Thoracic aorta (tissue), 2 donors: ENCODE measurements at places on chromosomes 12 and 14. TPM values are rescaled to one million over a fixed set of nuclear protein-coding genes. Genes with fewer than 3 reads are reported as not detected.
A peak's percentile ranks its signal among the peaks of the same experiment; 100 is the strongest.

The TTC9 gene
- 2.0 TPM for total RNA-seq

GRCh38 chr12:52063981-52064649, 5.7 kb upstream of the ATG101 start:
- DNase-seq: no peak

- no peak for DNase-seq
Observed at GRCh38 chr12:40253936-40254335, 29.1 kb downstream of the LRRK2 start.

DNA sequence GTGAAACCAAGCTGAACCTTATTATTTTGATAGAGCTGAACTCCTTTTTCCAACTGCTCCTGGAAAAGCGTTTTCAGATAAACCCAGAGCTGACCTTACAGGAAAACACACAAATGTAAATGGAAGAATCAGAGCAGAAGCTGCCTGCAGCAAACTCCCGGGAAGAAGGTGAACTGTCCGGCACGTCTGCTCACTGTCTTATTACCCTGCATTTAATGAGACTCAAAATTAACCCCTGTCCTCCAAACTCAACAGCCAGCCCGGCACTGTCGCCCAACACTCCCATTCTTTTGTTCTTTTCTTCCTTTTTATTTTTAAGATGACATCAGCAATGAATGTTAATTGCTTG, 1046.9 kb upstream of the FLRT2 start:
- DNase-seq: no peak

DNA sequence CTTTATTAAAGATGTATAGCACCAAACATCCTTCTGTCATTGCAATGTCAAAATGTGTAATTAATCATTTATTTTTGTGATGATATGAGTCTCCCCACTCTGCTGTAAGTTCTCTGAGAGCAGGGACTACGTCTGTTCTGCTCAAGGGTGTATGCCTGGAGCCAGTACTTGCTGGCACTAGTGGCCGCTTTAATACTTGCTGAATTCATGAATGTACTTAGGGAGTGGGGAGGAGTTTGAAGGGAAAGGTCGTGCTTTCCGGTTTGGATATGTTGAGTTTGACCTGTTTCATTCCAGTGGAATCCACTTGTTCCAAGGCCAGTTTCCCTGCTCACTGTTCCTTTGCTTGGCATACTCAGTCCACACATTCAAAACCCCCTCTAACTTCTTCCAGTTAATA, 1.9 kb upstream of the DCAF5 start:
- DNase-seq: peak; percentile 5

The TGM1 gene
- total RNA-seq: not detected

GRCh38 chr14:33776871-33777270, 174.0 kb downstream of the EGLN3 start:
- DNase-seq: no peak

The SERPINA5 gene
- 4.4 TPM for total RNA-seq

The BIN2 gene
- 4.6 TPM for total RNA-seq

GRCh38 chr12:28824193-28824846, 324.8 kb upstream of the FAR2 start:
- no peak for DNase-seq

DNA sequence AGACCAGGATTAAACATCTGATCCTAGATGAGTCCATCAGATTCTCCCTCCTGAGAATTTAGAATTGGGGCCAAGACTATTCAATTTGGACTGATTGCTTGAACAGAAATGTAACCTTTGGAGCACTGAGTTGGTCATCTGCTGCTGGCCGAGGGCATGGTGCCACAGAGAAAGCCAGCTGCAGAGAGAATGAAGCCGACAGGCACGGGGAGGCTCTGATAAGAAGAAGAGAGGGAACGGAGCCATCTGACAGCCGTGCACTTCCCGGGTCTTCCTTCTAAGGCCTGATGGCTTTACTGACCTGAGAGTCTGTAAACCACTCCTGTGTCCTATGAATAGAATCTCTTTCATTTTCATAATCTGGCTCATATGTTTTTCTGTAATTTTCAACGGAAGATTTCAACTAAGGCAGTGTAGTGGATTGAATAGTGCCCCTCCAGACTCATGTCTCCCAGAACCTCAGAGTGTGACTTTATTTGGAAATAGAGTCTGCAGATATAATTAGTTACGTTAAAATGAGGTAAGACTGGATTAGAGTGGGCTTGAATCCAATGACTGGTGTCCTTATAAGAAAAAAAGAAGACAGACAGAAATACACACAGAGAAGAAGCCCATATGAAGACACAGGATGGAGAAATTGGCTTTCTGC, 39.1 kb upstream of the FRS2 start:
- no peak for DNase-seq

DNA sequence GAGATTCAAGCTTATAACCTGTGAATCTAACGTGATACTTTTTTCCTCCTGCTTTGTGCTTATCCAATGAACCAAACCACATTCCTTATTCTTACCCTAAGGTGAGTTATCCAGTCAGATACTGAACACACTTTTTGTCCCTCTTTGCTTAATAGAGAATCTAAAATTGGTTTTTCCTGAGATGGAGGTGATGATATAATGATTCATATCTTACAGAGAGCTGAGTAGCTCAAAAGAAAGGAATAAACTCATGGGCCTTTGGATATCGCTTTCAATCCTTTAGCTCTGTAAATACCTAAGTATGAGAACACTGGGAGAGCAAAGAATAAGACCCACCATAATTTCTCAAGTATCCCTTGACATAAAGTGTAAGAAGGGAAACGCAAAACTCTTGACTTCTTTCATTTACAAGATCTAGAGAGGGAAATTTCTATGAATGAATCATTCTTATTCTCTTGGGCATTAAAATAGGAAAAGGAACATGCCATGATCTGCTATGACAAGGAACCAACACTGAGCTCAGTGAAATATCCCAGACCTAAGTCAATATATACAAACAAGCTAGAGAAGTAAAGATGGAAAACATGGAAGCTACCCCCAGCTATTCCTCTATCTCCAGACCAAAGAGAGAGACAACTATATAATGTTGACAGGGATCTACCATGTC, 81.8 kb upstream of the STAC3 start:
- no peak for DNase-seq

The SLC25A21 gene
- total RNA-seq: not detected

The TAS2R8 gene
- total RNA-seq: not detected

GRCh38 chr12:130486146-130486435, 148.4 kb downstream of the PIWIL1 start:
- no peak for DNase-seq

GRCh38 chr14:102556098-102556677, 36.3 kb upstream of the RCOR1 start:
- no peak for DNase-seq

GRCh38 chr14:36271939-36272907, 48.2 kb downstream of the MBIP start:
- DNase-seq: no peak

GRCh38 chr12:98156697-98157096, 358.7 kb upstream of the TMPO start:
- DNase-seq: no peak

GRCh38 chr12:66143868-66144267, 13.3 kb upstream of the LLPH start:
- no peak for DNase-seq

GRCh38 chr12:43312991-43313505, 239.0 kb downstream of the ADAMTS20 start:
- no peak for DNase-seq

DNA sequence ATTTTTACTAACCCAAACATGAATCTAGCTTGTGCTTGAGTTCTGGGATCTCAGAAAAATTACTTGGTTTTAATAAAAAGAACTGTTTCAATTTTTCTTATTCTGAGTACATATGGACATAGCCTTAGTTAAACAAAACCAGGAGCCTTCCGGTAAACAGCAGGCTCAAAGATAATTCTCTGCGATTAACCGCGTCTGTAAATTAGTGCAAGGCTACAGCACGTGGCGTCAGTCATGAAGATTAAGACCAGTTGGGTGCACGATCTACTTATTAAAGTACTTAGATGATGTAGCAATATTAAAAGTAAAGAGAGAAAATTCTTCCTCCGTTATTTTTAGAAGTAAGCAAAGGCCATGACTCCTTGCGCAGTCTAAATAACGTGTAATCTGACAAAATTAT, 700 bp downstream of the KCNJ8 start:
- DNase-seq: no peak

The HOXC12 gene
- not detected for total RNA-seq

The SLCO1B3 gene
- not detected for total RNA-seq

- no peak for DNase-seq
Observed at GRCh38 chr14:77000340-77001270, 27.9 kb downstream of the IRF2BPL start.

- no peak for DNase-seq
Observed at GRCh38 chr12:18824287-18824686, 86.4 kb downstream of the CAPZA3 start.

DNA sequence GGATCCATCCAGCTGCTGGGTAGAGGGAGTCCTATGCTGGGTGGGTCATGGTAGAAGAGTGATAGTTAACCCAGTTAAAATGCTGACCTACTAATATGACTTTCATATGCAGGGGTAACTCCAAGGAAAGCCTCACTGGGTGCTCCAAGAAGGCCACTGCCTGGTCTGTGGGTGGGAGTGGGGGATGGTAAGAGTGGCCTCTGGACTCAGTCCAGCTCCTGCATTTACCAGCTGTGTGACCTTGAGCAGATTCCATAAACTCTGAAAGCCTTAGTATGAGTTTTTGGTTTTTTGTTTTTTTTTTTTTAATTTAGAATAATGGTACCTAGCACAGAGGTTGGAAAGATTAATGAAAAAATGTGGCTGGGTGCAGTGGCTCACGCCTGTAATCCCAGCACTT, 51.6 kb downstream of the ARF6 start:
- DNase-seq: no peak

GRCh38 chr12:96549341-96549740, 60.0 kb downstream of the CFAP54 start:
- no peak for DNase-seq

- no peak for DNase-seq
Observed at GRCh38 chr12:101769865-101770264, 30.6 kb upstream of the SYCP3 start.

The GARIN6 gene
- not detected for total RNA-seq

GRCh38 chr14:91371011-91371989, 46.3 kb downstream of the CCDC88C start:
- DNase-seq: no peak

GRCh38 chr12:81094718-81095360, 17.0 kb downstream of the ACSS3 start:
- no peak for DNase-seq

The NANOG gene
- 0.27 TPM for total RNA-seq

DNA sequence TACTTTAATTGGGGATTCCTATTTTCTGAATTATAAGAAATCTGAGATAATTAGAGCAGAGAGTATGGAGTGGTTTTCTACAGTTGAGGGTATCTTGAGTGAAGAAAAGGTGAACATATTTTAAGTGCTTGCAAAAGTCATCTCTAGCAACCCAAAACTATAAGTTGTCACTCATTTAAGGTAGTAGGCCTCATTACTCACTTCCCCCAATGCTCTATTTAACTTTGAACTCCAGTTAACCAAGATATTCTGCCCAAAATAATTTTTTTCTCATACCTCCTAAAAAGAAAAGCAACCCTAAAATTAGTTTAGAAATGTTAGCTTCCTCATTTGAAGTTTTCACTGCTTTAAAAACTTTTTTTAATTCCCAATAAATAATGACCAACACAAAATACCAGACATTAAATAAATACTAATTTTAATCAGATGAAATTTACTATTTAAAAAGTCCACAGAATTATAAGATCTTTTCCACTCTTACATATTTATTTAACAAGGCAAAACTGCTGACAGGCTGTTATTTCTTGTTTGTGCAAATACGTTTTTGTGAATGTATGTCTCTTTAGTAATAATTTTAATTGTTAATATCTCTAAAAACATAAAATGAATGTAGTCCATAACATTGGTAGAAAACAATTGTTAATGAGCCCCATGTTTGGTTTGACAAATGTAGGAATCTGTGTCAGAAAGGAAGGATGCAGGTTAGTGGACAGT, 47.8 kb downstream of the VRK1 start:
- no peak for DNase-seq

GRCh38 chr14:73997944-73998447, 21.1 kb downstream of the ENTPD5 start:
- DNase-seq: no peak

DNA sequence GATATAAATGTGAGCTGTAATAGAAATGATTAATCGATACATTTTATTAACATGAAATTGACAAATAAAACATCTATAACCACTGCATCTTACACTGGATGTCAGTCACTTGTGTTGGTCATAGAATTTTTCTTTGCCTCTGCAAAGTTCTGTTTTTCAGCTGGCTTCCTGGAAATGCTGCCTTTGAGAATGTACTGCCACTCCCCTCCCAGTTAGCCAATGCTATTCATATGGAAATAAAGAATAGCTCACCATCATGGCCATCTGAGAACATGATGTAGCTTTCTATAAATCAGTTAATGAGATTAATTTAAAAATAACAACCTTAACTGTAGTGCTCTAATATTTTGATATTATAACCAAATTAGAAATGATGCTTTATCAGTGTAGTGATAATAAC, 41.1 kb downstream of the SLCO1B1 start:
- no peak for DNase-seq

GRCh38 chr12:661720-662486, 1.3 kb downstream of the NINJ2 start:
- DNase-seq: no peak

- DNase-seq: no peak
Observed at GRCh38 chr12:49783917-49784676, 42.7 kb downstream of the TMBIM6 start.

The MSI1 gene
- total RNA-seq: 0.27 TPM

GRCh38 chr12:90959538-90960139, 4.7 kb upstream of the CCER1 start:
- no peak for DNase-seq

The KCNJ8 gene
- total RNA-seq: 8.1 TPM

GRCh38 chr14:105503296-105503640, 12.2 kb downstream of the TEDC1 start:
- DNase-seq: no peak

The KSR2 gene
- not detected for total RNA-seq

DNA sequence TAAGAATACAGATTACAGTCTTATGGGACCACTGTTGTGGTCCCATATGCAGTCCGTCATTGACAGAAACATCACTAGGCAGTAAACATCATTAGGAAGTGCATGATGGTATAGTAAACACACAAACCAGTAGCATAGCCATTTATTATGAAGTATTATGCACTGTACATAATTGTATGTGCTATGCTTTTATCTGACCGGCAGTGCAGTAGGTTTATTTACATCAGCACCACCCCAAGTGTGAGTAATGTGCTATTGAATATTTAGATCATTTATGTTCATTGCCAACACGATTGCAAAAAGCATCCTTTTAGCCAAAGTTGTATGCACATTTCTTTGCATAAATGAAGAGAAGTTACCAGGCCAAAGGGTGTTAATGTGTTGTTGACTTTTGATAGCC, 531.6 kb upstream of the TBX3 start:
- DNase-seq: no peak

The CCNT1 gene
- total RNA-seq: 20.3 TPM

The FAM234B gene
- 4.5 TPM for total RNA-seq
